ENCODE measurements at places on chromosomes 6 and 20.

GRCh38 chr6:112651239-112651638 is 304.1 kb downstream of the RFPL4B start:
- no peak for DNase-seq

DNA sequence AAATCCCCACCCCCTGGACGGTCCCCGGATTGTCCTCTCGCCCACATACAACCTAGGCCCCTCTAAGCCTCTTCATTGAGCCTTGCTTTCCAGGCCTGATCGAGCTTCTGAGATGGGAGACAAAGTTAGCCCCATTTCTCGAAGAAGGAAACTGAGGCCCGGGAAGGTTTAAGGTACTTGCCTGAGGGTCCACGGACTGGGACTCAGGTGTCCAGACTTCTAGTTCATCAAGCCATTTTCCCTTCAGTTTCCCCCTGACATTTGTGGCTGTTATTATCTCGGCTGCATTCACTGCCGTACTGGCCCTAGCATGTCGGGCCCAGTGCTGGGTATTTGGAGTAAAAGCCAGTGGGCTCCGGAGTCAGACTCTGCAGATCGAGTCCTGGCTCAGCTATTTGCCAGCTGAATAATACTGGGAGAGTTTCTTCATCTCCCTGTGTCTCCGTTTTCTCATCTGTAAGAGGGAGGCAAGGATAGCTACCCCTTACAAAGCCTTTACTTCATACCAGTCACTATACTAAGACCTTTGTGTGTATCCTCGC is 633 bp downstream of the RPRD1B start:
- DNase-seq: no peak

DNA sequence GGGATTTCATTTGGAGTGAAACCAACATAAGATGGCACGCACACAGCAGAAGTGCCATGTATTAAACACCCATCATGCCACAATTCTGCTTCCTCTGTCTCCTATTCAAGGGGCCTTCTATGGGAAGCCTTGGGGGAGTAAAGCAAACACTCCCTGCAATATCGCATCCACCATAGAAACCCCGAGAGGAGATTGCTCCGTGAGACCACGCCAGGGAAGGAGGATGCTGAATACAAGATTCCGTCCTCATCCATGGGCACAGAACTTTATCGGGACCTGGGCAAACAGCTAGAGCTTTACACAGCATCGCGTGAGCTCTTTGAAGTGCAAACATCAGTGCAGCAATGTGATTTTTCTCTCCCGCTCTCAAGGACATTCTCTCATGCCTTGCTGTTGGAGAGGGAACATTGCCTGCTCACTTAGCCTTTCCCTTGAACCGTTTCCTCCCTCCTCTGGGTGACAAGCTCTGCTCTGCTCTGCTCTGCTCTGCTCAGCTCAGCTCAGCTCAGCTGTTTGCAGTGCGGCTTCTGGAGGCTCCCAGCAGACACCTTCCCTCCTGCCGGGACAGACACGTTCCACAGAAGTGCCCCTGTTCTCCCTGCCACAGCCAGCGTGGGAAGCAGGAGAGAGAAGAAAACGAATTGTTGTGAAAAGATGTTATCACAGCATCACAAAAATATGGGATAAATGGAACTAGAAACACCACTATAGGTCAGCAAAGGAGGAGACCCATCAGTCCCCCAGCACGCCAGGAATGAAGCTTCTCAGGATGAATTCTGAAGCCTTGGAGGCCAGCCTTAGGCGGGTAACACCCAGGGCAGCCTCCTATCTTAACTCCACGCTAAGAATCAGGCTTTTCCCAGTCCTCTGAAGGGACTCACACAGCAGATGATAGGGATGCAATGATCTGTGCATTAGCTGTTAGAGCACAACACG is 48.2 kb downstream of the RNASET2 start:
- DNase-seq: no peak

DNA sequence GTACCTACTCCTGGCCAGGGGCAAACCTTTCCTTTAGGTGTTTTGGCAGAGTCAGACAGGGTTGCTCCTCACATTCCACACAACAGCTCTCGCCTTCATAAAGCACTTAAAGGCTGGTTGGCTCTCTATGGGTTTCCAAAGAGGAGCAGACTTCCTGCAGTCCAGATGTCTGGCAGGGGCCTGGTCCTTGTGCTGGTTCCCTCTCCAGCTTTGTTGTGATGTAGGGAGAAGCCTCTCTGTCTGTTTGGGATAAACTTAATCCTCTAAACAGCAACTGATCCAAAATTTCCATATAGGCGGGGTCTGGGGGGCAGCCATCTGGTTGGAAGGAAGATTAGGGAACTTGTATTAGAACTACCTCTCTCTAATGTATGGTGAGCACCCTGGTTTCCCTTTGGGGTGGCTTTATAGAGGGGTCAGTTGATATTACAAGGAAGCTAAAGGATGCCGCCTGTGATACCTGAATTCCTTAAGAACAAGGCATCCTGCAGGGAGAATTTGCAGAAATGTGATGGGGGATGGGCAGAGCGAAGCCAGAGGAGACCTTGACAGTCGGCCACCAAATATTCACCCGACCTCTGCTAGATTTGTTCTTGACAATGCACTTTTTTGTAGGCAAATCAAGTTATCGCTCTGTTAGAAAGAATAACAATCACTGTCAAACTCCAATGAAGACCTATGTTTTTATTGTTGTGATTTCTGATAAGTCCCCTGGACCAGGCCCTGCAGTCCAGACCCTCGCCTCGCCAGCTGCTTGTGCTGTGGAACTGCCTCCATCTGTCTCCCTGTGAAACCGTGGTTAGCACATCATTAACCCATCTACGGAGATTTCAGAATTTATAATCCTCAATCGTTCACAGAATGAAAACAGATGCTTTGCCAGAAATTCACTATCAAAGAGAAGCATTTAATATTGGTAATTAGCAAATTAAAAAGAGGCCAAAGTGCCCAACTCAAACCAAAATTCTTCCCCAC is 94.0 kb upstream of the RALGAPA2 start:
- DNase-seq: no peak

DNA sequence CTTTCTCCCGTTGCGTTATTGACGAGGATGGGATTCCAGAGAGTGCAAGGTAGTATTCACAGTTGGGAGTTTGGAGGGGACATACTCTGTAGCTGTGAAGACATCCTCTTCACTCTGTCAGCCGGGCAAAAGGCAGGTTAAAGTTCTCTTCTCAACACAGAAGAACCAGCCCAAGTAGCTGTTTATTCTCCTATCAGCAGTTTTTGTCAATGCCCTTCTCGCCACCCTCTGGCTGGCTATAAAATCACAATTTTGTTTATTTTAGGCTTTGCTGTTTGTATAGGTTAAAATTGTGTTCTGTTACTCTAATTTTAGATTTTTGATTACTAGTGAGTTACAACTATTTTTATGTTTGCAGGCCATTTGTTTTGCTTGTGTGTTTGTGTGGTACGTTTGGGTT is 37.9 kb upstream of the MAS1 start:
- no peak for DNase-seq

DNA sequence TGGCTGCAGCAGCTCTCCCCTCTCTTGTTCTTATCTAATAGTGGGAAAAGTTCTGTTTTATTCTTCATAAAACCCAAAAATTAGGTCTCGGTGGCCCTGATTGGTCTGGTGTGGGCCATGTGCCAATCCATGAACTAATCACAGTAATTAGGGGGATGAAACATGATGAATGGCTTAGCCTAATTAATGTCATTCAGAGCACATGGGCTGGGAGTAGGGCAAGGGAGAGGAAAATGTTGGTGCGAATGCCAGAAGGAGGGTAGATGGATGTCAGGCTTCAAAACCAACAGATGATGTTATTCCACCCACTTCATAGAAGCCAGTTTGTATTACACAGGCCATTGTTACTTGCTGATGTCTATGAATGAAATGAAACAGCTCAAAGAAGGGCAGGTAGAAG is 46.5 kb downstream of the PLEKHG1 start:
- no peak for DNase-seq

DNA sequence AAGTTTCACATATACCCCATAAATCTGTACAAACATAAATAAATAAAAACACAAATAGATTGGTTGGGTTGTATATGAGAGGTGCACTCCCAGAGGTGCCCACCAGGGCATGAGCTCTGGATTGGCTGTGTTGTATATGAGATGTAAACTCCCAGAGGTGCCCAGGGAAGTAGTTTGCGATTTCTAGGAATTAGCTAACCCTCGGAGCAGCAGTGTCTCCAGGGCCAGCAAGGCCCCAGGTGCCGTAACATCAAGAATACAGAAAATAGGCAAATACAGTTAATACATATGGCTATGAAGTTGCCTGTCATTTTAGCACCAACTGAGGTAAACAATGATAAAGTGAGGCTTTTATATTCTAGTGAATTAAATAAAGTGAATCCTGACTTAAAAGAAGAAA is 5.4 kb upstream of the GINM1 start:
- DNase-seq: peak; percentile 25

GRCh38 chr6:81638366-81638765 is 114.1 kb downstream of the TENT5A start:
- DNase-seq: no peak

DNA sequence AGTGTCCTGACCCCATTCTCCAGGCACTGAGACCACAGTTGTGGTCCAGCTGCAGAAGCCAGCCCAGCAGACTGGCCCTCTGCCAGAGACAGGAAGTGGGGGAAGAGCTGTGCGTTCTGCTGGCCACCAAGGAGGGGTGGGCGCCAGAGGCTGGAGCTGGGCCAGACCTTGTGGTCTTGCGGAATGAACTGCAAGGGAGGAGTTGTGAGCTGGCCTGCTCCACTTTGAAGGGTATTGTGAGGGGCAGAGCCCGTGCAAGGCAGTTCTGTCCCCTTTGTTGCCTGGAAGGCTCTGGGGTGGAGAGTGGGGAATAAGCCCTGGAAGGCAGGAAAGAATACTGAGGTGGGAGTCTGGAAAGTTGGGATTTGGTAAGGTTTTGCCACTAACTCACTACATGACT is 3.6 kb upstream of the MDFI start:
- DNase-seq: peak; percentile 36

GRCh38 chr6:117927866-117928265 is 20.8 kb downstream of the SLC35F1 start:
- no peak for DNase-seq

- DNase-seq: no peak
Observed at GRCh38 chr6:70298068-70298467, 4.8 kb downstream of the COL9A1 start.

GRCh38 chr6:112330879-112331265 is 16.3 kb upstream of the RFPL4B start:
- no peak for DNase-seq

GRCh38 chr20:57379263-57379647 is 11.9 kb upstream of the RBM38 start:
- DNase-seq: no peak

GRCh38 chr6:128117916-128118315 is 217.1 kb upstream of the THEMIS start:
- DNase-seq: no peak

- no peak for DNase-seq
Observed at GRCh38 chr6:160260367-160260766, 1.7 kb upstream of the SLC22A2 start.

DNA sequence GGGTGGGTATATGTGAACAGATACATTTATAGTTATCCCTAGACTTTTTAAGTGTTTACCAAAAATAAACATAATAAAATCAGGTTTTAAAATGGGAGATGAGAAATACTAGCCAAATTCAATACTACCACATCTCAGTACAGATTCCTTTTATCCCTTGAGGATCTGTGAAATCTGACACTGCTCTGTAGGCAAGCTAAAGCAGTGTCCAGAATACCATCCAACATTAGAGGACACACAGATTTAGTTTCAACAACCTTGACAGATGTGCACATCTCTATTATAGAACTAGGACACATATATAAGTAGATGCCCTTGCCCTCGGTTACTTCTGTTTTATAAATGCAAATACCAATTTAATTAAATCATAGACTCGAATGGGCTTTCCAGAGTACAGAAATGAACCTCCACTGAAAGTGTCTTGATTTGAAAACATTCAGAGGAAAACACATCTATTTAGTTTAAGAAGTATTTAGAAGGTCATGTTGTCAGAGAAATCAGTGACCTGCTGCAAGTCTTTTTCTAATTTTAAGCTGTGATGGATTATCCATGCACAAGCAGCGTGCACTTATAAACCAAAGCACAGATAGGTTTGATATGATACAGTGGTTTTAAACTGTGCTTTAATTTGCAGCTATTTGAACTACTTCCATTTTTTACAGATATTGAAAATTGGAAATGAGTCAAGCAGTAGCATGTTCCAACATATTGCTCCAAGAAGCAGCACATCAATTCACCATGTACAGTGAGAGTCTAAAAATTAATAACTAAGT is 156.3 kb upstream of the EPHA7 start:
- no peak for DNase-seq

GRCh38 chr20:44837946-44838345 is 27.6 kb upstream of the RIMS4 start:
- no peak for DNase-seq

- peak; percentile 72 for DNase-seq
Observed at GRCh38 chr20:62921119-62921687, 5.1 kb downstream of the DIDO1 start.

- DNase-seq: no peak
Observed at GRCh38 chr6:166417285-166417691, 34.5 kb upstream of the MPC1 start.

- DNase-seq: no peak
Observed at GRCh38 chr6:36642913-36643817, 35.3 kb upstream of the CDKN1A start.
